ENCODE measurements at places on chromosomes 16 and 17.

- no peak for DNase-seq
These were observed 22.1 kb downstream of the CYTH1 start for GRCh38 chr17:78759969-78760352.

- DNase-seq, result peak; percentile 57
These were observed 157.3 kb downstream of the VPS53 start for GRCh38 chr17:557371-557770.

GRCh38 chr16:89026121-89026612 is 49.2 kb upstream of the CBFA2T3 start:
- no peak for DNase-seq

DNA sequence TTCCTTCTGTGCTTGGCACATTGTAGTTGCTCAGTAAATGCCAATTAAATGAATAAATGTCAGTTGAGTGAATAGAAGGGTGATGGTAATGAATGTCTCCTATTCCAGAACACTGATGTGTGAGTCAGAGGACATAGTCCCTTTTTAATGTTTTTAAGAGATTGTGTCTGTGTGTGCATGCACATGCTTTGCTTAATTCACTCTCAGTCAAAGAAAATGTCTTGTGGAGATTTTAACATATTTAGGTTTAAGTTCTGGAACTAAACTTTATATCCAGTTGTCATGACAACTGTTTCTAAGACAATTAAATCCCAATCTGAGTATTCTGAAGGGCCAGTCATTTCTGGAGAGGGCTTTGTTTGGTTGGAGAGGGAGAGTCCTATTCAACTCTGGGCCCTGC is 255.3 kb upstream of the CDH11 start:
- DNase-seq, result peak; percentile 18

GRCh38 chr17:63530557-63531021 is 7.4 kb downstream of the KCNH6 start:
- DNase-seq, result no peak

DNA sequence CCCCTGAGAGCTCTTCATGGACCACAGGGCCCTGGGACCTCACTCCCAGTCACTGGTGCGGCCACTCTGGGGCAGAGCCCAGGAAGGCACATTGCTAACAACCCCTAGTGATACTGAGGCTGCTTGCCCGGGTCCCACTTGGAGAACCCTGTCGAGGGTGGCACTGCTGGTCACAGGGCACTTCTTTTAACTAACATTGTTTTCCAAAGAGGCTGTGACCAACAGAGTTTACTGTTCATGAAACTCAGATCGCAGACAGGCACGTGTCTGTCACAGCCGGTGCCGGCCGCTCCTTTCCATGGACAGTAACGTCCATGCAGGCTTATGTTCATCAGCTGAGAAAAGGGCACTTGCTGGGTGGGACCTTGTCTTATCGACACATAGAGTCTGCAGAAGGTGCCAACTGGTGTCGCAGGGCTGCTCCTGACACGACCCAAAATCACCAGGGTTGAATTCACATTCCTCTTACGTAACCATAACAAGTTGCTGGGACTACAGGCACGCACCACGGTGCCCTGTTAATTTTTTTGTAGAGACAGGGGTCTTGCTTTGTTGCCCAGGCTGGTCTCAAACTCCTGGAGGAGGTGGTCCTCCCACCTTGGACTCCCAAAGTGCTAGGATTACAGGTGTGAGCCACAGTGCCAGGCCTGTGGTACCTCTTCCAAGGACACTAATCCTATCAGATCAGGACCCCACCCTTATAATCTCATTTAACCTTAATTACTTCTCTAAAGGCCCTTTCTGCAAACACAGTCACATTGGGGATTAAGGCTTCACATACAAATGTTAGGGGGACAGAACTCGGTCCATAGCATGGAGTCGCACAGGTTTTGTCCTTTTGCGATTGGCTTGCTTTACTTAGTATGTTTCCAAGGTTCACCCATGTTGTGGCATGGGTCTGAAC is 1.2 kb upstream of the ZC3H18 start:
- no peak for DNase-seq

- no peak for DNase-seq
These were observed 48.1 kb downstream of the RMI2 start for GRCh38 chr16:11393366-11393765.

DNA sequence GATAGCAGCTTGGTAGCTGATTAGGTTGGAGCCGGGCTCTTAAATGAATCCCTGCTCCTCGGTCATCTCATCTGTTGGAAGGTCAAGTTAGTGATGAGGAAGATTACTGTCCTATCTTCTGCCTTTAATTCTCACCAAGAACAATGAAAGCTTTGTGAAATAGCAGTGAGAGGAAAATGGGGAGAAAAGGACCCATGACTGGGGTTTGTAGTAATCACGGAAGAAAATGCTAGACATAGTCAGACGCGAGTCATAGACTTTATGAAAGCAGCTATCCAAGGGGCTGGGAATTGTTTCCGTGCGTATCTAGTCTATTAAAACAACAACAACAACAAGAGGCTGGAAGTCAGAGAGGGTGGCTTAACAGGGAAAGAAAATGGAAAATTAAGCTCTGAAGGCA is 18.3 kb downstream of the PIK3R5 start:
- DNase-seq, result peak; percentile 31

- DNase-seq, result no peak
These were observed 607.5 kb downstream of the TOX3 start for GRCh38 chr16:51939378-51939871.

All from EL (cell line).